ENCODE measurements at places on chromosomes 5 and 9. TPM values are rescaled to one million over a fixed set of nuclear protein-coding genes. Genes with fewer than 3 reads are reported as not detected.

The IGFBPL1 gene
- total RNA-seq: under 0.01 TPM

The CA9 gene
- total RNA-seq: 0.22 TPM

The HAVCR2 gene
- under 0.01 TPM for total RNA-seq

The PRLR gene
- total RNA-seq: not detected

The JAKMIP2 gene
- not detected for total RNA-seq

The C5orf58 gene
- total RNA-seq: not detected

The TRIM36 gene
- total RNA-seq: 0.22 TPM

The PLPP7 gene
- total RNA-seq: 2.0 TPM

The NUTM2G gene
- total RNA-seq: not detected

The FAM221B gene
- not detected for total RNA-seq

The CFAP90 gene
- total RNA-seq: not detected

The LHX6 gene
- 0.40 TPM for total RNA-seq

The SLC1A3 gene
- total RNA-seq: 0.22 TPM

The BASP1 gene
- total RNA-seq: 2.4 TPM

The DAPK1 gene
- total RNA-seq: 36.9 TPM

The ALDH1A1 gene
- total RNA-seq: 1,079 TPM
